ENCODE measurements at places on chromosomes 2 and 18.

DNA sequence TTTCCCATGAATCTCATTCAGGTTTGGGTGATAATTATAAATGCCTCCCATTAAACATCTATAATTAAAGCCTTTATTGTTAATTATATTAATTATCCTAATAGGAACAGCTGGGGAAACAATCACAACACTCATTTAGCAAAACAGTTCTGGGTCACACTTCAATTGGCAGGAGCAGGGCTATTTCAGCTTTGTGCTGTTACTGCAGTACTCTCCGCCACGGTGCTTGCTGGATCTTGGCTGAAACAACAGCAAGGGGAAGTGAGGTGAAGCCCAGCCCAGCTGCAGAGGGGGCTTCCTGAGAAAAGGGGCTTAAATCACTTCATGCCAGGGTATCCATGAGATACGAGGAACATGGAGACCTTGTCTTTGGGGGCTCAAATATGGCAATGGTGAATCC is 79.5 kb upstream of the SOX11 start:
- no peak for DNase-seq

DNA sequence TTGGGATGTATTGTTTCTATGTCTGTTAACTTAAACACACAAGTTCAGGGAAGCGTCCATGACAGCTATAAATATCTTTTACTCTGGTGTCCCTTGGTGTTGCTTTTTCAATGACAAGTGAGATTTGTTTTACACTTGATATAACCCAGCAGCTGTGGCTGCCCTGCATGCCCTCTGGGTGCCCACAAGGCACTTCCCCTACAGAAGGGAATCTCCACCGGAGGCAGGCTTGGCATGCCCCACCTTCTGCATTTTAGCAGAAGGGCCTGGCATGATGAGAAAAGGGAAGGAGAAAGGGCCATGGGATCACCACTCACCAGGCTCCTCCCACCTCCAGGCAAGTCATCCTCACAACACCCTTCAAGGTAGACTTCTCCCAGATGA is 68.7 kb downstream of the TMEM247 start:
- no peak for DNase-seq

GRCh38 chr2:8767324-8767723 is 70.1 kb downstream of the KIDINS220 start:
- DNase-seq: no peak

- no peak for DNase-seq
These were observed 29.3 kb downstream of the TGFA start for GRCh38 chr2:70523996-70524965.

DNA sequence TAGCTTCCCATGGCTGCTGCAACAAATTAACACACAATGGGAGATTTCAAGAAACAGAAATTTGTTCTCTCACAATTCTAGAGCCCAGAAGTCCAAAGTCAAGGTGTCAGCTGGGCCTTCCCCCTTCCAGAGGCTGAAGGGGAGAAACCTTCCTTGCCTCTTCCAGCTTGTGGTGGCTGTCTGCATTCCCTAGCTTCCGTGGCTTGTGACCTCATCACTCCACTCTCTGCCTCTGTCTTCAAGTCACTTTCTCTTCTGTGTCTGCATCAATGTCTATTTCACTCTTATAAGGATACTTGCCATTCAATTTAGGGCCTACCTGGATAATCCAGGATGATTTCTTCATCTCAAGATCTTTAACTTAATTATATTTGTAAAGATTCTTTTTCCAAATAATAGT is 16.8 kb upstream of the SRBD1 start:
- DNase-seq: no peak

DNA sequence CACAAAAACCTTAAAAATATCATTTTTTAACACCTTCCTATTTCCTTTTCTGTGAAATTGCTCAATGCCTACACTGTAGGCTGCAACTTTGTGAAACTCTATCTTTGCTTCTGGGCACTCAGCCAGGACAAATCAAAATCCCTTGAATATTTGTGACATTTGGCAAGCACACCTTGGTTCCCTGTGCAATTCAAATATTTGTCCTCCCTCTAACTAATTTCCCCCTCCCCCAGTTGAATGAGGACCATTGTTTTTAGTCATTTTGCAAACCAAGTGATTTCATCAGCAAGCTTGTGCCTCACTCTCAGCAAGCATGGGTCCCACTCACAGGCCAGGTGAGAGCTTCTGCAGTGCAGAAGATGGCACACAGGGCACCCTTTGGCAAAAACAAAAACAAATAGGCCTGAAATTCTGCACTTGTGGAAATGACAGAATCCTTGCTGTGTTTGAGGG is 541.5 kb downstream of the CNTNAP5 start:
- no peak for DNase-seq

GRCh38 chr18:69209761-69210160 is 190.9 kb upstream of the DOK6 start:
- DNase-seq: no peak

DNA sequence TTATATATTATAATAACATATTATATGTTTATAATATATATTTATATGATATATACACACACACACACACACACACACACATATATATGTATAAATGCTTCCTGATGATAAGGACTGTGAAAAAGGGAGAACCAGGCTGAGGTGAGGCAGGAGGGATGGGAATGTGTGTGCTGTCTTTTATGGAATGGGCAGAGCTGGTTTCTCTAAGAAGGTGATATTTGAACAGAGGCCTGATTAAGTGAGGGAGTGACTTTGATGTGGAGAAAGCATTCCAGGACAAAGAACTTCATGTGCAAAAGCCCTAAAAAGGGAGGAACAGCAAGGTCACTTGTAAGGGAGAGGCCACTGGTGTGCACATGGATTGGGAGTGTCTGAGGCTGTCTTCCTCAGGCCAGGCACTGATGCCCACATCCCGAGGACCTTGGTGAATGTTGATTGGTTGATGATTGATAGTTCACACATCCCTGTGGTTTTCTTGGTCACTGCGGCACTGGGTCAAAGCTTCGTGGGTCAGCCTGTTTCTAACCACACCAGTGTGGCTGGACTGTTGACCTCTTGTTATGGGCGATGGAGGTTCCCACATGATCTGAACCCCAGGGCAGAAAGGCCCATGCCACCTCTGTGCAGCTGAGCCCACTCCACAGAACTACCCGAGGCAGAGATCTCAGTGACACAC is 196.9 kb downstream of the MYCN start:
- no peak for DNase-seq

DNA sequence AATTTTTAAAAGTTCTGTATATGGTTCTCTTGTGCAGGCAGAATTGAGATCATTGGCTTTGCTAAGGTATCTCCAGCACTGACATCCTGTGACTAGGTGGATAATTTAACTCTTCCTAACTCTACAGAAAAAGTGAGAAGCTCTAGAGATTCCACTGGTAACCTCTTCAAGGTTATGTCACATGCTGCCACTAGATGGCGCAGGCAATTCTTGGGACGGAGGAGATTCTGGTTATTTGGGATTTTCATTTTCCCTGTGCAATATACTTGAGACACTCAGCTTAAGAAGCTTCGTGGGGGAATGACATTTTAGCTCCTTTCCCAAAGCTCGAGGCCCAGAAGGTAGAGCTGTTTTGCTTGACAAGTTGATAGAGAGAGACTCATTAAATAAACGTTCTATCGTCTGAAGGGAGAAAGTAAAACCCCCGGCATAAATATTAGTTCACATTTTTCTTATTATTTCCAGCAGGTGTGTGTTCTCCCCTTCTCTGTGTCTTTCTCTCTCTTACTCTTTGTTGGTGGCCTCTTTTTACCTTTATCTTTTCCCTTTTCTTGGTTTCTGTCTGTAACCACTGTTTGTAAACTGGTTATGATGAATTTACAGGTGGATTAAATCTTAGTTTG is 26.6 kb upstream of the LANCL1 start:
- DNase-seq: peak; percentile 14

DNA sequence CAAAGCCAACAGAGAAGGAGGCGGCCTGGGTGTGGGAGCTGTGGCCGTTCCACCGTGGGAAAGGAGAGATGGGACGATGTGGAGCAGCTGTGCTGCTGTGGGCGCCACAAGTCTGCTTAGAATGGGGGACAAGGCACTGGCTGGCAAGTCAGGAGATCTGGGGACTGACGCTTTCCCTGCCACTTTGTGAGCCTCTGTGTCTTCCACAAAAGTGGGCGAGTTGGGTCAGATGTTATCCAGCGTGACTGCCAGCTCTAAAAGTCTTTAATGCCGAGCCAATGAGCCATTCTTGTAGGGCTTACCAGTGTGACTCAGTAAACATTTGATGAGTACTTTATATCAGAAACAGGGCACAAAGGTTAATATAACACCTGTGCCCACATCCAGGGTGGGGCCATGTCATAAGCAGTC is 113.6 kb upstream of the MGAT5 start:
- DNase-seq: no peak

- no peak for DNase-seq
These were observed 233.4 kb downstream of the AGPS start for GRCh38 chr2:177625744-177626650.

- DNase-seq: no peak
These were observed 83.6 kb downstream of the VRK2 start for GRCh38 chr2:58130238-58130637.

GRCh38 chr2:99545066-99545465 is 55.2 kb upstream of the REV1 start:
- no peak for DNase-seq

DNA sequence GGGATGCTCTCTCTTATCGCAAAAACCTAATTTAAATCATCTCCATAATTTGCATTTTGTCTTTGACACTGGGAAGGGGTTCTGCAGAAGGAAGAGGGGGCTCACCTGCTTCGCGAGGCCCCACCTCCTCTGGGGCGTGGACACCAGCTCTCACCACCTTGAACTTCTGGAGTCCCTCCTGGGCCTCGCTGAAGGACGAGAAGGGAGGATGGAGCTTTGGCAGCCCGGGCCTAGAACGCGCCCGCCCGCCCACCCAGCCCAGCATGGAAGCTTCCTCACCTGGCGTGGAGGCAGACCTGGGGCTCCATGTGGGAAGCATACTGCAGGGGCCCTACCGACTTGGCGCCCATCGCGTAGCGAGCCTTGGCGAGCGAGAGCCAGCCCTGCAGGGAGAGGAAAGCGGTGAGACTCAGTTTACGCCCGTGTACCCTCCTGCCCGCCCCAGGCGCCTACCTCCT is 1.1 kb upstream of the IMP4 start:
- no peak for DNase-seq

GRCh38 chr2:227098162-227098515 is 65.9 kb downstream of the COL4A4 start:
- DNase-seq: no peak

DNA sequence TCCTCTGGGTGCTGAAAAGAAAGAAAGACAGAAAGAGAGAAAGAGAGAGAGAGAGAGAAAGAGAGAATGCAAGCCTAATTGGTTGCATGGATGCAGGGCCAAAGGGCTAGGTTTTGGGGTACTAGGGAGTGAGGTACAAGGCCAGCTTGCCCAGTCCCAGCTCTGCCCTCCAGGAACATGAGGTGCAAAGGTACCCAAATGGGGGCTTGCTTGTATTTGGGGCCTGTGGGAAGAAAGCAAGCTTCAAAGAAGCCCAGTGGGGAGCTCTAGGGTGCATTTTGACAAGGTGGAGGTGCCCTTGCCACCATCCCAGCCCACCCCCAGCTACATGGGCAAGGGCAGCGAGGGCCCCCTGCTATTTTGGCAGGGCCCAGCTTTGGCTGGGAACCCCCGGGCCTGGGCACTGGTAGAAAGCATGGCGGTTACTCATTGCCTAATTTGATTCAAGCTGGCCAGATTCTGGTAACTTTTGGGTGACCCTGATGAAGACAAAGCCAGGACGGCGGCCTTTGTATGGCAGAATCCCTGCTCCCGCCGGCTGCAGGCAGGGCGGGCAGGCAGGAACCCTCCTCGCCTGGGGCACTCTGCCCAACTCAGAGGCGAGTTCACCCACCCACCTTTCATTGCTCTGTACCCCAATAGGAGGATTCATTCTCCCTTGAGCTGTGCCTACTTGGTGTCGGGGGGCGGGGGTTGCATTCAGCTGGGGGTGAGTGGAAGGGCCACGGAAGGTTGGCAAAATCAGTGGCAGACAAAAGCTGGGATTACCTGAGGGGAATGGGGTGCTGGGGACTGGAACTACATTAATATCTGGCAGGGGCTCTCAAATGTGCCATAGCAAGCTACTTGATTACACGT is 537 bp upstream of the HOXD4 start:
- no peak for DNase-seq

GRCh38 chr2:31274401-31275075 is 40.6 kb downstream of the EHD3 start:
- no peak for DNase-seq

GRCh38 chr2:204695506-204695905 is 150.2 kb downstream of the PARD3B start:
- no peak for DNase-seq

- DNase-seq: no peak
These were observed 31.5 kb downstream of the NOL10 start for GRCh38 chr2:10658041-10658913.

GRCh38 chr2:23533338-23533695 is 148.3 kb downstream of the KLHL29 start:
- no peak for DNase-seq

DNA sequence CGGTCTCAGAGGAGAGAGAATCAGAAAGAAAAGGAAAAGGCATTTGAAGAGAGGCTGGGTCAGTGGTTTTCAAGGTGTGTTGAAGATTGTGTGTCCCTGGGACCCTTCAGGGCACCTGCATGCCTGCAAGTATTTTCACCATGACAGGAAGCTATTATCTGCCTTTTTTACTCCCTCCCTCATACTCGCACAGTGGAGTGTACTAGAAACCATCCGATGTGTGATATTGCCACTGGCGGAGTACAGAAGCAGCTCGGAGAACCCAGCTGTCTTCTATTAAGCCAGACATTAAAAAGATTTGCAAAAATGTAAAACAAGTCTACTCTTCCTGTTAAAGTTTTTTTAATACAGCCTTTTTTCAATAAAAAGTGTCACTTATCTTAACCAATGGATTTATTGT is 33.7 kb upstream of the RFX8 start:
- no peak for DNase-seq

GRCh38 chr18:36075862-36076587 is 8.7 kb upstream of the RPRD1A start:
- DNase-seq: no peak

DNA sequence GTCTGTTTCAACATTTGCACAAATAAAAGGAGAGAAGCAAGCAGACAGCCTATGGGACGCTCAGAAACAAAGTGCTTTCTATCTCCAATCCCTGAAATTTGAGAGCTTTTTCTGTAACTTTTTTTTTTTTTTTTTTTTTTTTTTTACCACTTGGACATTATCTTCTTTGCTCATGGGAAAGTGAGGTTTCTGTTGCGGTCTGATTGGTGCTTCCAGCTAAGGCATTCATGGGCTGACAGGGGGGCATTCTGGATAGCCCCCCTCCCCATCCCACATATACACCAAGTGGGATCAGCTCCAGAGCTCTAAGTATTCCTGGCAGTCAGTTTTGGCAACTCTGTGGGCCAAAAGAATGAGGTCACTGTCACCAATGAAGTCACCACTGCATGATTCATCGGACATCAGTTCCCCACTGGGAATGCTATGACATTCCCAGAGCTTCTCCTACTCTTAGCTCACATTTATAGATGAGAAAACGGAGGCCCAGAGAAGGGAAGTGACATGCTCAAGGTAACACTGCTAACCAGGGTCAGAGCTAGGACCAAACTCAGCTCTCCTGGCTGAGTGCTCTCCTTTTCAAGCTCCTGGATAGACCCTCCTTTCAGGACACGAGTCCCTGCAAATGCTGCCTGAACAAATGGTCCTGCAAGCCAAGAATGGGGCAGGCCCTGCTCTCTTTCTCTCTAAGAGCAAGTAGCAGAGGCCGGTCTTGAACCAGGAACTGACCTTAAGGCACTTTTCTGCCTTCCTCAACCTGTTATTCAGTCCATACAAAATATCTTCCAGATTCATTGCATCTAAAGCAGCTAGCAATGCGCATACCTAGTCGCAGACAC is 61.3 kb downstream of the TMEM247 start:
- DNase-seq: no peak
